Muscle of back (tissue), 13 donors: ENCODE measurements at places on chromosomes 12 and 14.

- no peak for DNase-seq
Observed at GRCh38 chr12:52434081-52434733, at the start of gene KRT75. Gene KRT75, minus strand, starts transcription at chr12:52434371. Its CDS starts 67 bp downstream, at chr12:52434304.

GRCh38 chr12:111011999-111012600 lies 91.7 kb upstream of the MYL2 start:
- DNase-seq = no peak

DNA sequence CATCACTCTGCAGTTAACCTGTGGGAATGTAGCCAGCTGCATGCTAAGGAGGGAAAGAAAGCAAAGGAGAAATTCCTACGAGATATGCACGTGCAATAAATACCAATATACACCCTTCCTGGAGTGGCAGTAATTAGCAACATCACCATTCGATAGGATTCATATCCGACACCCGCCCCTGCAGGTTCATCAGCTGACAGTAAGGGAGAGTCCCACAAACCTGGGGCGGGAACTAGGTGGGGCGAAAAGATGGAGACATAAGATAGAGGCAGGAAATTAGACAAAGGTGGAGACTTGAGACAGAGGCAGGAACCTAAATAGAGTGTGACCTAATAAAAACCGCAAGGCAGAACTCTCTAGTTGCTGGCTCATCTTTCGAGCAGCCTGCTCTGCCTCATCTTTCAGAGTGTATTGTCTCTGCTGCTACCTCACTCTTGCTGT lies 51.6 kb downstream of the PLEKHG3 start:
- DNase-seq = peak; percentile 13

GRCh38 chr14:89014569-89014850 lies 190.1 kb downstream of the TTC8 start:
- no peak for DNase-seq

DNA sequence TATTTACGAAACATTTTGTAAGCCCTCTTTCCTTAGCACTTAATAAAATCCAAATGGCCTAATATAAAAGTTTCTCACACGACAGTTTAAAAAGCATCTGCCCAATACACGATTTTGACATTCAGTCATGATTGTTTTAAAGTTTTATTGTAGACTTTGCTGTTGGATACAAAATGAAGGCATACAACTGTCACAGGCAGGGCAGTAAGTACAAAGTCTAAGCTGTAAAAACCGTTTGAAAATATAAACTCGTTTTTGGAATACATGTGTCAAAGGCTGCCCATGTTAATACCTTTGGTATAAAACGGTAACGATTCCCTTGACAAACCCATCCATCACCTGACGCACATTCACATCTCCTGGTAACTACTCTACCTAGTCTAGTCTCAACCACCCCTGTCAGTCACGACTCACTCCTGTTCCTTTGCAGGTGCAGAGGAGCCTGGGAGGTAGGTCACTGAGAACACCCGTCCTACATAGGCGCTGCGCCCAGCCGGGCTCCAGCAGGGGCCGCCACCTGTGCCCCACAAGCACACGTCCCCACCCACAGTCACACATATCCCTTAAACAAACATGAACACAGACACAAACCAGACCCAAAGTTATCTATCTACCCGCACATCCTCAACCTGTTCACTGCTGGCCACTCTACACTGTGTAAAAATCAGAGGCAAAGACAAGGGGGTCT lies 27.1 kb downstream of the KCTD10 start:
- DNase-seq = no peak

GRCh38 chr12:109553906-109554500 lies 19.3 kb downstream of the MMAB start:
- DNase-seq = no peak

DNA sequence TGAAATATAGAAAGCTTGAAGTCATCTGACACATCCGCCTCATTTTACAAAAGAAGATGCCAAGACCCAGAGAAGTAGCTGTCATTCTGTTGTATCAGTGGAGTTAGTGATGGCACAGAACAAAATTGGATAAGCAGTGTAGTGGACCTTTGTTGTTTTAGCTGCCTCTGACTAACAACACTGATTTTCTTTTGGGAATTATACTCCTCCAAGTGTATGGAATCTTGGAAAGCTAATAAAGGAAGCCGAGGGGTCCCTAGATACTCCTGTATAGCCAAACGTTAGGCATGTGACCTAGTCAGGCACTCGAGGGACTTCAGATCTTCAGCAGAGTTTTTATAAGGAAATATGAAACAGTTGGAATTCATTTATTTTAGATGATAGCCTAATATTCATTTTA lies 94.5 kb downstream of the OTOGL start:
- DNase-seq = no peak

DNA sequence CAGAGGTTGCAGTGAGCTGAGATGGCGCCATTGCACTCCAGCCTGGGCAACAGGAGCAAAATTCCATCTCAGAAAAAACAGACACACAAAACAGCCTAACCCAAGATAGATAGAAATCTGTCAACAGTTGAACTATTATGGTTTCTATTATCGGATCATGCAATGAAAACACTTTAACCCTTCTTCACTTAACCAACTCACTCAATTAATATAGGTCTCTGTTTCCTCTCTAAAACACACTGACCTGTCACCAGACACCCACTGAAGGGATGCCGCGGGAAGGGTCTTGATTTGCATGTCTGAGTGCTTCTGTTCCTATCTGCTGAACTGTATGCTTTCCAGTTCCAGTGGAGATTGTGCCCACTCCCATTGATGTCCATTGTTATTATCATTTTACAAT lies 38.0 kb upstream of the NUDT4 start:
- DNase-seq = no peak
